ENCODE measurements at places on chromosomes 1 and 21.

DNA sequence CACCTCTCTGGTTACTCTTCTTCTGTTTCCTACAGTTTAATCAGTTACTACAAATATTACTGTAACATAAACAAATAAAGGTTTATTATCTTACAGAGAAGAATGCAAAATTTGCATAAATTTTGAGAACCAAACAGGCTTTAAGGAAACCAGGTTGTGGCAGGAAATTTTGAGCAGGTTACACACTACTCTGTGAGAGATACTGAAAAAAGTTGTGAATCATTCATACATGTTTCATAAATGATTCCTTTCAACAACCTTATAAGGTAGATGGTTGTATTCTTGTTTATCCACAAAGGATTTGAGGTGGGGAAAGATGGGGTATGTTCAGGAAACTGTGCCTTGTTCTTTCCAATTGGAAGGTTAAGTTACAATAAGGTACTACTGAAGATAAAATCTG, 58.6 kb downstream of the MAST2 start:
- no peak for DNase-seq

GRCh38 chr1:22132517-22133235, 10.2 kb downstream of the WNT4 start:
- no peak for DNase-seq

DNA sequence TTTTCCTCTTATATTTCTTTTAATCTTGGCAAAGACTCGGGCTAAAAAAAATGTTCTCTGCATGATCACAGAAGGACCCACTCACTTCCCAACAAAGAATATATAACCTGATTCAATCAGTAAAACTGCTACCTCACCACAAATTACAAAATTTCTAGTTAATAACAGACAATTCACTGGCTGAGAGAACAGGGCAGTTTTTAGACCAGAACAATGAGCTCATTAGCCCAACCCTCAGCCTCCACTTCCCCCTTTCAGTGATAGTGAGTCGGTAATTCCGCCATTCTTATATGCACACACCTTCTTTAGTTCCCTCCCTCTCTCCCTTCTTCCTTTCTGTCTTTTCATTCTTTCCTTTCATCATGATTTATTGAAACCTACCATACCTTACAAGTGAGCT, 8.9 kb downstream of the SIPA1L2 start:
- no peak for DNase-seq

GRCh38 chr1:246318622-246319021, 188.5 kb downstream of the SMYD3 start:
- DNase-seq: no peak

DNA sequence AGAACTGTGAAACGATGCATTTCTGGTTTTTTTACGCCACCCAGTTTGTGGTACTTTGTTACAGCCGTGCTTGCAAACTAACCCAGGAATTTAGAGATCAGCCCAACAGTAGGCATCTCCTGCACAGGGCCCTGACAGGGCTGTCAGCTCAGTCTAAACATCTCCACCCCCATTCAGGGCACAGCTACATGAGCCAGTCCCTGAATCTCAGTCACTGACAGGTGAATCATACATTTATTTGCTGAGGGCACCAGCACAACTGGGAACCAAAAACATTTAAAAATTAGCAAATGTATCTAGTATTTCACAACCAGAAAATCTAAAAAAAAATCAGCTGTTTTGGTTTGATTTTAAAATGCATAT, 30.7 kb downstream of the PRDX6 start:
- DNase-seq: no peak

DNA sequence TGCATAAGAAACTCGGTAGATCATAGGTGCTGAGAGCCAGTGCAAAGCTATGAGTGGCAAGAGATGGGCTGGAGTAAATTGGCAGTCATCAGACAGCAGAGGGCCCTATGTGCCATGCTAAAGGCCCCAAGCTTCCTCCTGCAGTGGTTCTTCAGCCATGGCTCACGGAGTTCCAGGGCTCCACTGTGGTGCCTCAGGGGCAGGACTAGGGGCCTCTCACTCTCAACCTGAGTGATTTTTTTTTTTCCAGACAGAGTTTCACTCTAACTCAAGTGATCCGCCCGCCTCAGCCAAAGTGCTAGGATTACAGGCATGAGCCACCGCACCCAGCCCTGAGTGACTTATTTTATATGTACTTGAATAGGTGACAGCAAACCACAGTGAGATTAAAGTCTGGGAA, 10.4 kb upstream of the GJA8 start:
- DNase-seq: no peak

- DNase-seq: no peak
Observed at GRCh38 chr1:97074771-97075170, 353.2 kb downstream of the PTBP2 start.

- no peak for DNase-seq
Observed at GRCh38 chr1:245091171-245091621, 63.6 kb upstream of the KIF26B start.

DNA sequence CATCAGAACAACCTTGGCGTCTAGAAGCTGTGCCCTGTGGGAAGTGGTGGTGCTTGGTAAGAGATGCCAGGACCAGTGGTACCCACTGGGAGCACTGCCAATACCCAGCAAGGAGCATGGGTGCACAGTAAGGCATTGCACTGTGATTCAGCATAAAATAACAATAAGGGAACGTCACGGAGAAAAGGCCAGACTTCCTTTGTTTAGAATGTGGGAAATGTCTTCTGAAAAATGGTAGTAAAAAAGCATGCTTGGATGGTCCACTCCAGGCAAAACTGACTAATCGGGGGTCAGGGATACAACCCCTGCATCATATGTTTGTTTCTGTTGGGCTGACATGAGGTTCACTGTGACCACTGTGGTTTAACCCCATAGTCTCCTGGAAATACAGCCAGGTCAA, 14.7 kb downstream of the METTL18 start:
- no peak for DNase-seq
